Fibroblast of the aortic adventitia (primary cell): ENCODE measurements at places on chromosomes 6 and 20.
A peak's percentile ranks its signal among the peaks of the same experiment; 100 is the strongest.

DNA sequence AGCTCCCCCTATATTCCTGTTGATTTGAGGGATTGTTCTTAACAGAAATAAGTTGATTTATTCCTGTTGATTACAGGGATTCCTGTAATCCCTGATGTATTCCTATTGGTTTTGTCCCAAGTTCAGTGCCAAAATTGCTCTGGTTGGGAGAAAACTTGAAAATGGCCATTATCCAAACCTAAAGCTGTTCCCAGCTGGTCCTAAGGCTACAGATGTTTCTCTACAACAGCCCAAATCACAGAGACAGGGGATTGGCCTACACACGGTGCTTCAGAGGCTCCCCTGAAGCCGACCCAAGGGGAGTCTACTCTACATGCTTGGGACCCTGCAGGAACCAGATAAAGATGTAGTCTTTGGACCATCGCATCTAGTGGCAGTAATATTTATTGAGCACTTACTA is 99.0 kb upstream of the AKAP12 start:
- DNase-seq, result no peak

GRCh38 chr6:117404548-117404947 is 21.2 kb downstream of the ROS1 start:
- no peak for DNase-seq

DNA sequence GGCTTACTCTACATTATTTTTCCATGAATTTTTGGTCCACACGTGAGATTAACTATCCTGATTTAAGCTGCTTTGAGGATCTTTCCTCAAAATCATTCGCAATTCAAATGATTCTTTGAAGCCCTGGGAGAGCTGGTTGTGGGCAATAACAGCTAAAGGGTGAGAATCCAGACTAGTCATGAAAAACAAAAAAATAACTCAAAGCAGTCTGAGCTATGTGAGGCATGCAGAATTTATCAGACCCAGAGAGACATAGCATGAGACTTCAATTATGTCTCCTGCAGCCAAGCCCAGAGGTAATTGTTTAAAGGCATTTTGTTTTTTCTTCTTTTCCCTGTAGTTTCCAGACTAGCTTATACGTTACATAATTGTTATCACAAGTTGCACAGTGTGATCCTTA is 517.3 kb upstream of the PTCHD4 start:
- peak; percentile 81 for DNase-seq

- DNase-seq, result no peak
These were observed 15.5 kb upstream of the RAMACL start for GRCh38 chr6:166601956-166602355.

DNA sequence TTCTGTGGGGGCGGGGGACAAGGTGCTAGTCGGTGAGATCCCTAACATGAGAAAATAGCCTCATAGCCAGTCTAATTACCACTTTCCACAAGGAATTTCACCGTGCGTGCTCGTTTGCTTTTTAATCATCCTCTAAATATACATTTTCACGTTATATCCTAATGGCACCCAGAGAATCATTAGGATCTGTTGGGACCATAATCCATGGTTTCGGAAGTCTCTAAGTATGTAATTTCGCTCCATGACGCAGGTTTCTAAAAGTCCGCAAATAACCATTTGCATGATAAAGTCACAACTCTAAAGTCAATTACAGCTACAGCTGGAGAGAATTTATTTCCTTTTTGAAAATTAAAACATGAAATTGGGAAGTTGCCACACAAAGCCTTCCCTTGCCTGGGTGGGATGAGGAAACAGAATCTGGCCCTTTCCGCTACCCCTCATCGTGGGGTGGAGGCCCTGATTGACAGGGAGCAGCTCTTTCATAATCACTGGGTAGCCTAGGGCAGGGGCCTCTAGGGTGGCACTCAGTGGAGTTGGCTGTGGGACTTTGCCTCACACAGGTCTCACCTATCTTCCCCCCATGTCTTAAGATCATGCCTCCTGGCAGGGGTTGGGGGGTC is 81.9 kb downstream of the LRFN2 start:
- no peak for DNase-seq

DNA sequence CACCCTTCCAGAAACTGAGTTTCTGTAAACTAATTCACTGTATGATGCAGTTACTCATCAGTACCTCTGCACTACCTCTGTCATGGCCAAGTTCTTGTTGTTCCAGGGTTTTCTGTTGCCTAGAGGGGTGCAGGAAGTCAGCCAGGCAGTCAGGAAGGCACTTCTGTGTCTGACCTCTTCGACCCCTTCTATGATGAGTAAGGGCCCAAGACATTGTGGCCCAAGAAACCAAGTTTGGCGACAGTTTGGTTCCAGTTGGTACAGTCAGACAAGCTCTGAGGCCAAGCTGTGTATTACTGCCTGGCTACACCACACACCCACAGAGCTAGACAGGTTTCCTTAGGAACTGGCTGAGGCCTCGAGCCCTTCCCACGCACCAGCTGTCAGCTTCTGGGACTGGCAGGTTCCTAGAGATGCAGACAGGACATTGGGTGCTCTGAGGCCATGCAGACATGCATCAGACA is 41.2 kb downstream of the TRAF3IP2 start:
- peak; percentile 43 for DNase-seq

DNA sequence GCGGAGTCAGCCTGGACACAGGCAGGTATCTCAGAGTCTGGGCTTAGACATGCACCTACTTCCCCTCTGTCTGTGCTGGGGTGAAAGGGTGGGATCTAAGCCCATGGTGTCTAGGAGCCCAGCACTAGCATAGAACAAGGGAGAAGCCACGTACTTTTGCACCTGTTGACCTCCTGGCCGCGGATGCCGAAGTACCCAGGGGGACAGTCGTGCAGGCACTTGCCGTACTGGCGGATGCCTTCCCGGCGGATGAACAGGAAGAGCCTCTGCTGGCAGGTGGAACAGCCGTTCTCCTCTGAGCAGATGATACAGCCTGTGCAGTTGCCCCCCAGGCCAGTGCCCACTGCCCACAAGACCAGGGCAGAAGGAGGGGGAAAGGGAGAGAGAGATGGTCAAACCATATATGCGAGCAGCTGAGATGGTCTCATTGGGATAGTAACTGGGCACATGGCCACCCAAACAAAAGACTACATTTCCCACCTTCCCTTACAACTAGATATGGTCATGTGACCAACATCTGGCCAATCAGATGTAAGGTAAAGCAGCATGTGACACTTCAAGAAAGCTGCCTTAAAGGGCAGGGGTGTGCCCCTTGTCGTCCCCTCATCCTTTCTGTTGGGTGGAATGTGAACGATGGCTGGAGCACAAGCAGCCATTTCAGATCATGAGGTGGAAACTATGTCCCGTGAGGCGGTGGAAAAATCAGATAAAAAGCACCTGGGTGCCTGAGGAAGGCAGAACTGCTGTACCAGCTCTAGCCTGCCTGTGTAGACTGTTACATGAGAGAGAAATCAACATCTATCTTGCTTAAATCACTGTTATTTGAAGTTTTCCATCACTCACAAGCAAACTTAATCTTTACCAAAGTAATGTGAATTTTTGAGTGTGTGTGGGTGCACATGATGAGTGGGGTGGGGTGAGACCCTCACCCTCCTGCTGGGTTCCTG is 34.0 kb downstream of the RSPO4 start:
- DNase-seq, result peak; percentile 39

GRCh38 chr6:131262060-131262459 is 126.8 kb downstream of the AKAP7 start:
- no peak for DNase-seq

DNA sequence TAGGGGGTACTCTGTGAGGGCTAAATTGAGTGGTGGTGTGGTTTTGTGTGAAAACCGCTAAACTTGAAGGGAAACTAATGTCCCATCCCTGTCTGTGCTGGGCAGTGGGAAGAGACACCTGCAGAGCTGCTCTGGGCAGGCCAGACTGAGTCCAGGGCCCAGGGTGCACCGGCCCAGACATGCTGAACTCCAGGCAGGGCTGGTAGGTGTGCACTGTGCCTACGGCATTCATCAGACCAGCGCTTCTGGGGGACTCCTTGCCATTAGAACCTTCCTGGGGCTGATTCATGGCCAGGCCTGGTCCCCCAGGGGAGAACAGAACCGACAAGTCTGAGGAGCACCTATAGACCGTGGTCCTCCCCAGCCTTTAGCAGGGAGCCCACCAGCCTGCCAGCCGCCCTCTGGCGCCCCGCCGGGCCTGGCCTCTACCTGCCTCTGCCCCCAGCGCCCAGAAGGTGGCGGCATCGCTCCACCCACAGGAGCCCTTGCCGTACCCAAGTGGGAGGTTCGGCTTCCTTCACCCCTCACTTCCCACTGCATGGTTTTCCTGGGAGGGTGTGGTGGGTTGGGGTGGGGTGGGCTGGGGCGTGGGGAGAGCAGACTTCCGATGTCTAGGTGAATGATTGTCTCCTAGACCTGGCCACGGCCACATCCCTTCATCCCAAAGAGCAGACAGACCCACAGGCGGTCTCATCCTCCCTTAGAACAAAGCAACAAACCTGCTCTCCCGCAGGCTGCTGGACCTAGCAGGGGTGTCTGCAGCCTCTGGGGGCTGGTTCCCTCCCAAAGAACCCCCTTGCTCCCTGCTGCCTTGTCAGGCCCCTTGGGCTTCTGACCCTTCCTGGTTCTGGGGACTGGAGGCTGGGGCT is 15.5 kb downstream of the CCDC167 start:
- DNase-seq, result peak; percentile 26

- peak; percentile 7 for DNase-seq
These were observed 844 bp downstream of the WFDC2 start for GRCh38 chr20:45470262-45470931.
